Hepatocyte (in vitro differentiated cells): ENCODE measurements at places on chromosomes 5 and 9.
A peak's percentile ranks its signal among the peaks of the same experiment; 100 is the strongest.

GRCh38 chr9:122821278-122821943 lies 7.0 kb downstream of the PDCL start:
- DNase-seq = no peak

- peak; percentile 53 for DNase-seq
These were observed 29.7 kb downstream of the TEX10 start for GRCh38 chr9:100322954-100323536.

DNA sequence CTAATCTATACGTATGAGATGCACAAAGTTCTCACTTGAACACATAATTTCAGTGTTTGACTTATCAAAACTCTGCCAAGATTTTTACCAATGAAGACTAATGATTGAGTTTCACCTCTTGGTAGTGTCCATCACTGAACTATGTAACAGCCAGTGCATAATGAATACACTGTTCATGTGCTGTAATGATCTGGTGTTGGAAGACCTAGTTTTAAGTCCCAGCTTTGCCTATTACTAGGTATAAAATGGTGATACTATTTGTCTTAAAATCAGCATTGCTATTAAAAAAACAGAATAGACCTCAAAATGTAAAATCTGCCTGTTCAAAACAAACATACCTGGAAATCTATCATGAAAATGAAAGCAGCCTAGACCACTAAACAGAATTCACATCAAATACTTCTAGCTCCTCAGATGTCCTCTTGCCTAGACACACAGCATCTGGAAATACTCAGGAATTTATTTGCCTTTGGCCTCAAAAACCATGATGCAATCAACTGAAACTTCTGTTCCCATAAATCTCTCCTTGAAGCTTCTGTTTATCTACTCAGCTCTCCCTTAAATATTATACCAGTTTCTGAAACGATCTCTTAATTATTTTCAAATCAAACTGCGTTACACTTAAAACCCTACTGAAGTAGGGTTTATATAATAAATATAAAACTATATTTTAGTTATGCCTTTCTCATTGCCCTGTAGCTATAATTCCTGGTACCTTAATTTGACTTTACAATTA lies 38.1 kb downstream of the MRPS27 start:
- DNase-seq = peak; percentile 47

- DNase-seq = no peak
These were observed 24.4 kb upstream of the ZSWIM6 start for GRCh38 chr5:61307611-61308010.
